Stimulated activated CD4-positive, alpha-beta T cell treated with anti-CD3 and anti-CD28 coated beads, Interleukin-4, amount 100 ng/mL, for 48 hours (primary cell): ENCODE measurements at places on chromosomes 16 and 17.

- DNase-seq, result no peak
These were observed 25.0 kb downstream of the WIPI1 start for GRCh38 chr17:68432086-68432864.

DNA sequence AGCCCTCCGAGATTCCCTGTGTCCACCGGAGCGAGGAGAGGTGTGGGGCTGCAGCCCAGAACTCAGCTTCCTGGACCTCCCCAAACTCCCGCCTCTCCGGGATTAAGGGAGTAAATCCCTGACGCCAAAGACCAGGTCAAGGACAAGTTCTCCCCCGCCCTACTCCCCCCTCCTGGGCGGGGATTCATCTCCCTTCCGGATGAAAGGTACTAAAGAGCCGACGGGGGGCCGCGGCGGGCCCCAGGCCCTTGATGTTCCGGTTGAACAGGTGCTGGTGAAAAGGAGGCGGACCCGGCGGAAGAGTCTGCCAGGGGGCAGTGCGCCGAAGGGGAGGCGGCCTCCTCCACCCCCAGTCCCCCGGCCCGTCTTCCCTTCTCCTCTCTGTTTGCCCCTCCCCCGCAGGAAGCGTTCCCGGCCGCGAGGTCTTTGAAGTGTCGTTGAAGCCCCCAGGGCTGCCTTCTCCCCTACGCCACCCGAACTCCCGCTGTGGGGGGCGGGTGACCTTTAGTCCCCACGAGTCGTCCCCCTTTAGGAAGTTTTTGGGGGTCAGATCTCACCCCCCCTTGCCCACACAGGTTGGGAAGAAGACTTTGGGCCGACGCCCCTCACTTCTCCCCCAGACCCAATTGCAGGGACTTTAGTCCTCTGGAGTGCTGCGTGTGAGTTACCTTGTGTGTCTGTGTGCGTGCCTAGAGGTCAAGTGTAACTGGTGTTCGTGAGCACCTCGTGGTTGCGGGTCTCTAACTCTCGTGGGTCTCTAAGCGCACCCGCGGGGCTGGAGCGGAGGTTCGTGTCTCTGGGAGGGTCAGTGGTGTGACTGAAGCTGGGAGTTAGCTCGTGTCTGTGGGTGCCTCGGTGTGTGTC lies 1.1 kb upstream of the MLLT6 start:
- peak; percentile 77 for DNase-seq

DNA sequence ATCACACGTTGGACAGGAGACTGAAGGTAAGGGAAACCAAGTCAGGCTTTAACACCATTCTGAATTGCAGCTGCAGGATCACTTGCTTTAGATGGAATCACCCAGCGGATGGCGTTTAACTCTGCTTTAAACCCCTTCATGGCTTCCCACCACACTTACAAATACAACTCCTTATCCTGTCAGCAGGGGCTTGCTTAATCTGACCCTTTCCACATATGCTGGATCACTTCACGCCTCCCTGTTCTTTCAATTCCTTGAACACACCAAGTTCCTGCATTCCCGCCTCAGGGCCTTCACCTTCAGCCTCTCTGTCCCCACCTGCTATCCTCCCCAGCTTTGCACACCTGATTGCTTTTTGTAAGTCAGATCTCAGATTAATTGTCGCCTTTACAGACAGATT lies 442.2 kb downstream of the MAF start:
- no peak for DNase-seq

DNA sequence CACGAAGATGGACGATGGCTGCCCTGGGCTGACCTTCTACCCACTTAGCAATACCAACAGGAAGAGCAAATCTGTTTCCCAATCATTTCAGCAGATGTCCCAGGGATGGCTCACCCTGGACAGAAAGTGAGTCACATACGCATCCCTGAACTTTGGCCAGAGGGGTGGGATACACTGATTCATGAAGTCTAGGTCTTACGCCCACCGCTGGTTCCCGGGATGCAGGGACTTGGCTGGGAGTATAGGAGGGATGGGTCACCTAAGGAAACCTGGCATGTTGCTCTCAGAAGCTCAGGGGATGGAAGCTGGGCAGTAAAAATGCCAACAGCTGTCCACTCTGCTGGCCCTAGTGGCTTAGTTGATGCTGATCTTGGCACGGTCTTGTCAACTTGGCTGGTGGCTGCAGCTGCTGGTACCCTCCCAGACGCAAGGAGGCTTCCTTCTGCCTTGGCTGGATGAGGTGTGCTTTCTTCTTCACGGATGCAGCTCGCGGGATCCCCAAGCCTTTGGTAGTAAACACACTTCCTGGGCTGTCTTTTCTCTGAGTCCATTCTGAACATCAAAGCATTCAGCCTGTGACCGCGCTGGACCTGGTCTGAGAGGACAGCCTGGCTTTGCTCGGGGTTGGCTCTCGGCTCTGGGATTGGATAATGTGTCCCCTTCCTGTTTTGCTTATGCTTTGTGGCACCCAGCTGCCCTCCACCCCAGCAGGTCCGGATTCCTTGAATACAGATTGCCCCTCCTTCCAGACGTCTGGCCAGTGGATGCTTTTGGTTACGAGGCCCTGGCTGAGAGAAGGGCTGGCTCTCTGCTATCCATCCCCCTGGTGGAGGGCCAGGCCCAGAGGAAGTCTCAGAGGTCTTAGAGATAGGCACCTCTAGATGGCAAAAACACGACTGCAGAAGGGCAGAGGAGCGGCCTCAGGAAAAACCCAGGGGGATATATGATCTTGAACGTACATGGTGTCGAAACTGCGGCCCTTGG lies 71.5 kb downstream of the RAP1GAP2 start:
- DNase-seq, result no peak

DNA sequence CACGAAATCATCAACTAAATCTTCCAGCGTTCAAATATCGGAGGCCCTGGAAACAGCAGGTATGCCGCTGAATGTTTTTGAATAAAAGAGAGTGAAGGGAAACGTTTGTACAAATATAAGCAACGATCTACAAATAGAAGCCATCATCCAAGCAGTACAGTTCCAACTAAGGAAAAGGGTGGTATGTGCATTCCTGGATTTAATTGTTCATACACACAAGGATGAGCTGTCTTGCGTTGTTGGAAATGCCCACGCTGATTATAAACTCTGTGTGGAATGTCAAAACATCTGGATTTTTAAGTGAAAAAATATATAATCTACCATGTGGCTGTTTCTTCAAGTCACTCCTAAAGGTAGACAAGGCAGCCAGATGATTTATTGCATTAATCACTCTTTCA lies 191.8 kb upstream of the HSBP1 start:
- DNase-seq, result no peak

GRCh38 chr17:42071810-42072209 lies 21.4 kb upstream of the C17orf113 start:
- DNase-seq, result no peak

DNA sequence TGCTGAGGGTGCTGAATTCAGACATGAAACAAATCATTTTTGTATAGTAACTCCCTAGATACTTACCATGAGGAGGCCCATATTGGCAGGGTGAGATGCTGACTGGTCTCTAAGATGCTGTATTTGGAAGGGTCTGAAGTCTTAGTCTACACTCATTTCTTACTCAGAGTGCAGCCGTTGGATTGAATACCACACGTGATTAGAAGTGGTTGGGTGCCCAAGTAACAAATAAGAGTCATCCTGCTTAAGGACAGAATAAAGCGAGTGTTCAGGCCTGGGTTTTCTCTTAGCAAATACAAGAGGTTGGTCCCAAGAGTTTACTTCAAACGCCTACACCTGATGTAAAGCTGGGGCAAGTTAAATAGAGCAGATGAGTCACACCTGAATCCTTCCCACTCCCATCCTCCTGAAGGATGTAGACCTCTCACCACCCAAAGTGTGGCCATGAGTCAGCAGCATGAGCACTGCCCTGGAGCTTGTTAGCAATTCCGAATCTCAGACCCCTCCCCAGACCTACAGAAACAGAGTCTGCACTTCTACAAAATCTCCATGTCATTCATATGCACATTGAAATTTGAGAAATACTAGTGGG lies 284.6 kb upstream of the CDH5 start:
- DNase-seq, result no peak
